ENCODE measurements at places on chromosomes 1 and 21.

- DNase-seq: peak; percentile 82
Measured at GRCh38 chr1:94022471-94023189, 98.3 kb downstream of the ABCA4 start.

DNA sequence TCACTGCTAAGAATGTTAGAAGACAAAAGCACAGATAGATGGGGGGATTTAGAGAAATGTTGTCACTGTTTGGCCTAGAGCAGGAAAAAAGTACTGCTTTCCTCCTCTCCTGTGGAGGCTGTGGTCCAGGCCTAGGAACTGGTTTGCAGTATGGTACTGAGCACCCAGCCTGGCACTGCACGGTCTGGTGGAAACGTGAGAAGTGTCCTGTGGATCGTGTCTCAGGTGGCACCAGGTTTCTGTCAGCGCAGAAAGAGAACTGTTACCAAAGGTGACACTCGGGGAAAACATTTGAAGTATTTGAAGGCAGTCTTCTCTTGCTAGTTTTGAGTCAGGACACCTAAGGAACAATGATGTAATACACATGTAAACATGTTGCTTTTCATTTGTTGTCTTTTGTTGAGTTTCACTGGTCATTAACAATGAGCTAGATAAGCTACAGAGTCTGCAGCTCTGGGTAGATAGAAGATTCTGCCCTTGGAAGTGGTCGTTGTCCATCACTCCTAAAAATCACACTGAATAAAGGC lies 63.0 kb downstream of the B3GALNT2 start:
- DNase-seq: no peak

DNA sequence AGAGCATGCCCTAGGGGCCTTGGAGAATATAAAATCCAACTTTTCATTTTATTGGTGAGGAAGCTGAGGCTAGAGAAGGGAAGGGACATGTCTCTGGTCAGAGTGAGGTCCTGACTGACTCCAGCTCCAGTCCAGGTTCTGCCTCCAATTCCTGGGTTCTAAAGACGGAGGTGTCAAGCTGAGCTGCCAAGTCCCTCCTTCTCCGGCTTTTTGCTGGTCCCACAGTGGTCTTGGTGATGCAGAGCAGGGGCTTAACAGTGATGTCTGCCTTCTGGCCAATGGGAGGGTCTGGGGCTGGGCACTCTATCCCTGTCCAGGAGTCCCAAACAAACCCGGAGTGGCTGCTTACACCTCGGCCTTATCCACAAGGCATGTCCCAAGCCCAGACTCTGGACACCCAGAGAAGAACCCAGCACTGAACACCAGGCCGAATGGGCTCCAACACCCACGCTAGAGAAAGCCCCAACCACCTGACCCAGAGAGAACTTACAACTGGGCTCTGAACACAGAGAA lies 104.8 kb downstream of the EBNA1BP2 start:
- no peak for DNase-seq

DNA sequence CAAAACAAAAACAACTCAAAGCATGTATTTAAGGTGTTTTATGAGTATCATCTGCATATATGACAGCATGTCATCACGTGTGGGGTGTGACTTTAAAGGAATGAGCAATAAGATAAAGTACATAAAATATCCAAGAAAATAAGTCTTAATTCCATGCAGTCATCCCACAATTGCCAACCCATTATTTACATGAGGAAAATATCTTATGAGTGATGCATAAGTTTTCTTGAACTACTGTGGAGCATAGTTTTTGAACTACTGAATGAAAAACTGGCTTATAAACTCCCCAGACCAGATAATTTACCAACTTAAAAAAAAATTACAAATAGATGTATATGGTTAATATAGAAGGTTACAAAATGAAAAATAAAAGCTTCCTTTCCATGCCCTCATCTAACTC lies 29.7 kb upstream of the MTMR11 start:
- DNase-seq: no peak

- peak; percentile 47 for DNase-seq
Measured at GRCh38 chr1:36279110-36279788, 26.9 kb upstream of the SH3D21 start.

- peak; percentile 36 for DNase-seq
Measured at GRCh38 chr1:243580072-243580471, 270.0 kb downstream of the AKT3 start.

- DNase-seq: no peak
Measured at GRCh38 chr1:16018749-16019643, 1.2 kb upstream of the HSPB7 start.

DNA sequence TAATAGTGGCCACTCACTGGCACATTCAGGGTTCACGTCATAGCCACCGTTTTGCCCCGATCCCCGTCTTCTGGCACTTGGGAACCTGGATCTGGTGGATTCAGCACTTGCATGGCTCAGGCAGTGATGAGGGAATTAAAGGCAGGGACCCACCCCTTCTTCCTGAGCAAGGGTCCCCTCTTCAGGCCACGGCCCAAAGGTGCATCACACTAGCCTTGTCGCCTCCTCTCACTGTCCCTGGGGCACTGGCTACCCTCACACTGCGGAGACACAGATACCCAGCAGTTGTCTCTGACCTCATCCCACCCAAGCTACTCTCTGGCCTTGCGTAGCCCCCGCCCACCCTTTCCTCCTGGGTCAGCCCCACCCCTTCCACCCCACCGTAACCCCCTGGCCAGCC lies 19.9 kb upstream of the LDLRAP1 start:
- DNase-seq: peak; percentile 39

GRCh38 chr1:245937316-245938045 lies 569.6 kb downstream of the SMYD3 start:
- no peak for DNase-seq

GRCh38 chr1:166906647-166907046 lies 30.6 kb upstream of the TADA1 start:
- DNase-seq: no peak

GRCh38 chr1:158930504-158930903 lies 848 bp upstream of the PYHIN1 start:
- DNase-seq: no peak

GRCh38 chr1:5995871-5996630 lies 3.8 kb upstream of the NPHP4 start:
- DNase-seq: no peak

DNA sequence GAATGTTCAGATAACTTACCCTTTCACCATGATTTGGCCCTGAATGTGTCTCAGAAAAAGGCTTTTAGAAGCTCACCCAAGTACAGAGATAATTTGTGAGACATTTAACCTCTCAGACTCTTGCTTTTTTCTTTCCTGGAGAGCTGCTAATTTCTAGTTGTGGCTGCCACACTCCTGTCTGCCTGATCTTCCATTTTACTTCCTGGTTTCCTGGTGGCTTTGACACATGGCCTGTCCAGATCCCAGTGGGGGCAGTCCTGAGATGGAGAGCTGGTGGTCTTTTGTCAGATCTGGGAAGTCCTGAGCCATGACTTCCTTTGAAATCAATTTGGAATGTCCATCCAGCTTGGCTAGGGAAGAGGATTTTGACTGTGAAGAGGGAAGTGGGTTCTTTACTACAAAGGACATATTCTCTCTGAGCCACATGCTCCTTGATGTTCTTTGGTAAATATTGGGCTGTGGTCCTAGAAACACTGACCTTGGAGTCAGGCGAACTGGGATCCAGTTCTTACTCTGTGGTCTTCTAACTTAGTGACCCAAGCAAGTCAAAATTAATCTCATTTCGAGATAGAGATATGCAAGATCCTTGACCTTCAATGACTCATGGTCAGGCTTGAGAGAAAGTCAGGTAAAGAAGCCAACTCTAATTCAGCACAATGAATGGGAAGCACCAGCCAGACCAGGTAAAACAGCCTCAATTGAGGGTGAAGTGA lies 78.0 kb upstream of the HSD17B7 start:
- DNase-seq: no peak

DNA sequence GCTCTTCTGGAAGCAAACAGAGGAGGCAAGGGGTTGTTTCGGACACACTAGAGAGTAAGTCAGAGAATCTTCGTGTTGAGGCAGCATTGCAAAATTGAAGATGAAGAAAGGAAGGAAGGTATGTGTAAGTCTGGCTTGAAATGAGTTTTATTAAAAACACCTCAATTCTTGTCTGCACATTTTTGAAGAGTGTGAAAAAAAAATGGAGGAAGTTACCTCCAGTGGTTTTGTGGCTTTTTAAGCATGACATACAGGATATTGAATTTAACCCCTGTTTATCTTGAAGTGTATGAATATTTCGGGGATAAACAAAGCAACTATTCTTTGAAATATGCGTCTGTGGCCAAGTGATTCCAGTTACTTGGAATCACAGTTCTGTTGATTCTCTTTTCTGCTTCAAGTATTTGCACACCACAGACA lies 203.2 kb upstream of the SGIP1 start:
- peak; percentile 70 for DNase-seq

- DNase-seq: no peak
Measured at GRCh38 chr1:47696737-47697441, 259.0 kb downstream of the FOXD2 start.

- DNase-seq: peak; percentile 49
Measured at GRCh38 chr1:218482683-218483082, 137.5 kb downstream of the TGFB2 start.

DNA sequence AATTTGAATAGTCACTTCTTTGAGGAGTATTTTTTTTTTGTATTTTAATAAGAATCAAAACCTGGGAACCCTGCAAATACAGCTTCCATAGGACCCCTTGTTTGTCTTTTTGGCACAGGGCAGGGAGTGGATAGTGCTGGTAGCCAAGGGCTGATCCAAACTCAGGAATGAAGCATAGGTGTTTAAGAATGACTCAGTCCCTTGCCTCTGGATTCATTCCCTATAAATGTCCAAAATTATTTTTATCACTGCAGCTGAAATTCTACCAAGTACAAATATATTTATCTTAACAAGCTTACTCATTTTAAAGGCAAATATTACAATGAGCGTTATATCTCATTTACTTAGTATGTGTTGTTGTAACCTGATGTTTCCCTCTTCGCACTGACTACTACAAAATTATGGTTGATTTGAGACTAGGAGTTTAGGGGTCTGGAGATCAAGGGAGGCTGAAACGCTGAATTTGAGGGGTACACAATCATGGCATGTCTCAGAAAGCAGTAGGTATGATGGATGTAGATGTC lies 278.6 kb upstream of the LYPLAL1 start:
- DNase-seq: no peak

DNA sequence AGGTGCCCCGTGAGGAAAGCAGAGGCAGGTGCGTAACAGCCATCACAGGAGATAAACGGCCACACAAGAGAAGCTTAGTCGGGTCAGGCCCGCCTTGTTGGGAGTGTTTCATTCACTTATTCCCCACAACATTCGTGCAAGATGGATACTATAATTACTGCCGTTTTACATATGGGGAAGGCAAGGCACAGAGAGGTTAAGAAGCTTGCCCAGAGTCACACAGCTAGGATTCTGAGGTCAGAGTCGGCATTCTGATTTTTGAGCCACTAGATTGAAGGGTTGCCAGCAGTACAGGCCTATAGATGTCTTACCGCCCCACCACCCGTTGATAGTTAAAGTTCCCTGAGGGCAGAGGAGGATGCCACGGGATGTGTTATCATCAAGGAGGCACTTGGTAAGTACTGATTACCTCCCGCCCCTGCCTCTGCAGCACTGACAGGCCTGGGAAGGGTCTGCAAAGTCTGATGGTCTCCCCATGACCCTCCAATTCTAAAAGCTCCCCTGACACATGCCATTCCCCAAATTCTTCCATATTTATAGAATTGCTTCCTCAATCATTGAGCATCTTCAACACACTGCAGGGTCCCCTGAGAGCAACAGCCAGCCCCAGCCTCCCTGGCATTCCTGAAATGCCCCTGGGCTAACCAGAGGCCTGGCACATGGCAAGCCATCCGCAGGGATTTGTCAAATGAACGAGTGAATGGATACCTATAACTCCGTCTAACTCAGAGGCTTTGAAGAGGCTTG lies 74.7 kb upstream of the CLDN14 start:
- DNase-seq: no peak

DNA sequence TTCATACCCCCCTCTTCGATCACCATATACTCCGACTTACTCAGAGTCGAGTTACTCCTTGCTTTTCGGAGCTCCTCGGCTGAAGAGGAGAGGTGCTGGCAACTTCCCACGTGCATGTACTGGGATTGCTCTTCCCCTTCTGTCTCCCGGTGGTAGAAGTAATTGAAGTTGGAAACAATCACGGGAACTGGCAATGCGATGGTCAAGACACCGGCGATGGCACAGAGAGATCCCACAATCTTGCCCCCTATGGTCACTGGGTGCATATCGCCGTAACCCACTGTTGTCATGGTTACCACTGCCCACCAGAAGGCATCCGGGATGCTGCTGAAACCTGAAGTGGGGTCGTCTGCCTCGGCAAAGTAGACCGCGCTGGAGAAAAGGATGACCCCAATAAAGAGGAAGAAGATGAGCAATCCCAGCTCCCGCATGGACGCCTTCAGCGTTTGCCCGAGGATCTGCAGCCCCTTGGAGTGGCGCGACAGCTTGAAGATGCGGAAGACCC lies 1.5 kb downstream of the KCNA3 start:
- DNase-seq: no peak

DNA sequence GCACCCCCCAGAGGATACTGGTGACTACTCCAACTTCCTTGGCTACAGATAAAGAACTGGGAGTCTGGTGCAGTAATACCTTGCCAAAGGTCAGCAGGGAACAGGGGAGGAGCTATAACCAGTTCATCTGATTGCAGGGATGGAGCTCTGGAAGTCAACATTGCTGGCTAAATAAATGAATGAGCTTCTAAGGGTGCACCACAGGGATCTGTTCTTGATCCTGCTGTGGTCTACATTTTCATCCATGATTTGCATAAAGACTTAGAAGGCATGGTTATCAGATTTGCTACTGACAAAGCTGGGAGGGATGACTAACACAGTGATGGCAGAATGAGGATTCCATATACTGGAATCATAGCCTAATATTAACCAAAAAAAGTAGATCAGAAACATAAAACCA lies 18.3 kb downstream of the PLEKHA6 start:
- peak; percentile 84 for DNase-seq

GRCh38 chr1:205442051-205442725 lies 13.7 kb downstream of the BLACAT1 start:
- DNase-seq: no peak

GRCh38 chr1:2148691-2149090 lies 45.9 kb downstream of the FAAP20 start:
- DNase-seq: no peak

GRCh38 chr1:198113342-198113750 lies 43.5 kb upstream of the NEK7 start:
- DNase-seq: peak; percentile 96

- no peak for DNase-seq
Measured at GRCh38 chr1:32335535-32335789, 571 bp downstream of the MARCKSL1 start.

DNA sequence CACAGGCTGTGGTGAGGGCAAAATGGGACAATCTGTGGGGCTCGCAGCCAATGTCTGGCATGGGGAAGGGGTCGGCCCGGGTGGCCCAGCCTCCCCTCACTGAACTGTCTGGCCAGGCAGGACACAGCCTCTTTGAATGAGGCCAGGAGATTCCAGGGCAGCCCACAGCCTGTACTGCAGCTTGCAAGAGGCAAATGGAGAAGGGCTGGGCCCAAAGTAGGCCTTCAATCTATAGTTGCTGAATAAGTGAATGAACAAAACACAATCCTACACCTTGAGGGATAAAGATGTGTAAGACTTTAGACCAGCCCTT lies 23.2 kb downstream of the SLC27A3 start:
- no peak for DNase-seq

GRCh38 chr1:97340951-97341350 lies 579.9 kb downstream of the DPYD start:
- DNase-seq: peak; percentile 88

All from fibroblast of skin of right biceps (primary cell).